Stimulated activated CD8-positive, alpha-beta memory T cell treated with anti-CD3 and anti-CD28 coated beads, Interleukin-4, amount 100 ng/mL, for 48 hours (primary cell): ENCODE measurements at places on chromosomes 11 and 22.

- peak; percentile 67 for DNase-seq
Measured at GRCh38 chr22:43090130-43090789, 1.1 kb upstream of the TTLL1 start.

- no peak for DNase-seq
Measured at GRCh38 chr11:46118702-46119351, 2.4 kb downstream of the PHF21A start.

DNA sequence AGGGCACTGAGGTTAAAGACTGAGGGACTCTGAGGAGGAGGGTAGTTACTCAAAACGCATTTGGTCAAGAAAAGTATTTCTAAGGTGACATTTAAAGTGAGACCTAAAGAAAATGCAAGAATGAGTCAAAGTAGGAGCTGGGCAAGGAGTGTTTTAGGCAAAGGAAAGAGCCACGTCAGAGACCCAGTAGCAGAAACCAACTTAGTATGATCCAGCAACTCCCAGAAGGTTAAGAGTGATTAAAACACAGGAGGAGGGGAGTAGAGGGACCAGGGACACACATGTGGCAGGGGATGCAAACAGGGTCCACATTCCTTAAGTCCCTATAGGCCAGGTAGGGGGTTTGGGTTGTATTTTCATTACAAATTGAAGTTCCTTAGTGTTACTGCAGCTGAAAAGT is 24.3 kb upstream of the CCDC34 start:
- no peak for DNase-seq

DNA sequence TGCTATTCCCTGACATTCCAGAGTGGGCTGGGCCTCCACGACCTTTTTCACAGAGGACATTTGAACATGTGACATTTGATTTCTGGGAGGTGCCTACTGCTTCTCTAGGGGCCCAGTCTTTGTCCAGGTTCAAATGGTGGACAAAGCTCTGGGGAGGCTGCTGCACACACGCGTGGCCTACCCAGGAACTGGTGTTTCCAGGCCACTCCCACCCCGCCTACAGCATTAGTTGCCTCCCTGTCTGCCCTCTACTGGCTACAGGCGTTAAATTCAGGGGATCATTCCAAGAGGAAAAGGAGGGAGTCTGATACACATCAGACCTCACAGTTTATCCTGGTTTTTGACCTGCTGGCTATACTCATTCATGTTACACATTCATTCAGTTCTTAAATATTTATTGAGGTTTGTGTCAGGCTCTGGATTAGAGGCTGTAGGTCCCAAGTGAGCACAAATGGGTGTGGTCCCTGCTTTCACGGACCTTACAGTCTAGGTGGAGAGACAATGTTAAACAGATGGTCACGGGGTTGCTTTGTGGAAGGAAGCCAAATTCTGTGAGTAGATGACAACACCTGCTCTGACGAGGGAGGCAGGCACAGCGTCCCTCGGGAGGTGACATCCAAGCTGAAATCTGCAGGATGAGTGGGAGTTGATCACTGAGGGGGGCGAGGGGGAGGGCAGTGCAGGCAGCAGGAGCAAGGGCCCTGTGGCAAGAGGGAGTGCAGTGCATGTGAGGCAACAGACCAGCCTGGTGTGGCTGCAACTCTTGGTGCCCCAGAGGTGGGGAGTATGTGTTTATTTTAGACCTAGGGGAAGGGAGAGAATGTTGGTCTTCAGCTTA is 11.8 kb downstream of the TUB start:
- DNase-seq, result peak; percentile 69

GRCh38 chr11:74950374-74950969 is 1.4 kb downstream of the SPCS2 start:
- no peak for DNase-seq

DNA sequence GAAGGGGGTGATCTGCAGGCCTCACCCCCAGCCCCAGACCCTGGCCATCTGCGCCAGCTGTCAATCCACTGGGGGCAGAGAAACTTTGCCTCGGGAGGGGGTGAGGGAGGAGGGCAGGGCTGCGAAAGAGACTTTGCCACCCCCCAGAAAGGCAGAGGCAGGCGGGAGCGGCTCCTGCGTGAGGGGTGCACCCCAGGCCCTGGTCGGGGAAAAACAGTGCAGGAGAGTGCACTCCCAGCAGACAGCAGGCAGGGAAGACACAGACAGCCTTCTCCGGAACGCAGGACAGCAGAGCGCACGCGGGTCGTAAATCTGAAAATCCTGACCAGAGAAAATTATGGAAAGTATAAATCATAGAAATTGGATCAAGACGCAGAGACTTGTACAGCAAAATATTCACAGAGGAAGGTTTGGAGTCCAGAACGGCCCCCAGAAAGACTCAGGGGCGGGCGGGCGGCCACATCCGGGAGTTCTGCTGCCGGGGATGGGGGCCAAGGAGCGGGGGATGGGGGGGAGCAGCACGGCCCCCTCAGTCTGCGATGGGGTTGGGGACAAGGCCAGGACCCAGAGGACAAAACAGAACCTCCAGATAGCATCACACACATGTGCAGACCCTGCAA is 8.0 kb upstream of the MRPL23 start:
- no peak for DNase-seq

GRCh38 chr11:4809246-4809645 is 5.1 kb upstream of the OR52R1 start:
- no peak for DNase-seq

DNA sequence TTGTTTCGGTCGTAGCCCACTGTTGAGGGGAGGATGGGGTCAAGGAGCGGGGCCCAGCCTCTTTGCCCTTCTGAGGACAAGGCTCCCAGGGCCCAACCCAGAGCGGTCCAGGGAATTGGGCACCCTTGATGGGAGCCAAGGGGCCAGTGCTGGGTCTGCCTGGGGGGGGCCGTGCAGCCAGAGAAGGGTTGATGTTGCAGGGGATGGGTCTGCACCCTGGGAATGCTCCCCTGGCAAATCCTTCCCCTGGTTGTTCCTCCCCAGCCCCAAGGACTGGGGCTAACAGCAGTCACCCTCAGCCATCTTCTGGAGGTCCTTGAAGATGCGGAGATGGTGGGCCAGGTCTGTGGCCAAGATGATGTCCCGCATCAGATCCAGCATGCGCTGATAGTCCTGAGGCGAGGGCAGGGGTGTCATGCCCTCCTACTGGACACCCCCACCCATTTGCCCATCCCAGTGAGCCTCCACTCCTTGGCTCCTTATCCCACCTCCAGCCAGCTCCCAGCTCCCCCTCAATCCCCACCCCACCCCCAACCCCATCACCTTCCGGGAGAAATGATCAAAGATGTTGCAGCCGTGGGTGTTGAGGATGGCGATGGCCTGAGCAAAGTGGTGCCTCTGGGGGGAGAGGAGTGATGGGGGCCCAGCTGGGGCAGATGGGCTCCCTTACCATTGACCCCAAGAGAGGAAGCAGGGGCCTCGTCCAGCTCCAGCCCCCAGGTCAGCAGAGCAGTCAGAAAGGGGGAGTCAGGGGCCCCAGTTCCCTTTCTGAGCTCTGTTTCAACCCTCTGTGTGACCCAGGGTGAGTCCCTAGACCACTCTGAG is 95.0 kb downstream of the PDE2A start:
- DNase-seq, result no peak

DNA sequence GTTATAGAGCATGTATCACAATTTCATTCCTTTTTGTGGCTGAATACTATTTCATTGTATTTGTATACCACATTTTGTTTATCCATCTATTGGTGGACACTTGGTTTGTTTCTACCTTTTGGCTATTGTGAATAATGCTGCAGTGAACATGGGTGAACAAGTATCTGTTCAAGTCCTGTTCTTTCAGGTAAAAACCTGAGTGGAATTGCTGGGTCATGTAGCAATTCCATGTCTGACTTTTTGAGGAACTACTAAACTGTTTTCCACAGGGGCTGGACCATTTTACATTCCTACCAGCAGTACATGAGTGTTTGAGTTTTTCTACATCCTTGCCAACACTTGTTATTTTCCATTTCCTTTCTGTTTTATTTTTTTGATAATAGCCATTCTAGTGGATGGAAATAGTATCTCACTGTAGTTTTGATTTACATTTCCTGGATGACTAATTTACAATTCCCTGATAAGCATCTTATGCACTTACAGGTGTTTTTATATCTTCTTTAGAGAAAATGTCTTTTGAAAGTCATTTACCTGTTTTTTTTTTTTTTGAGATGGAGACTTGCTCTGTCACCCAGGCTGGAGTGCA is 12.2 kb downstream of the CABIN1 start:
- no peak for DNase-seq
